ENCODE measurements at places on chromosomes 1 and 21.

DNA sequence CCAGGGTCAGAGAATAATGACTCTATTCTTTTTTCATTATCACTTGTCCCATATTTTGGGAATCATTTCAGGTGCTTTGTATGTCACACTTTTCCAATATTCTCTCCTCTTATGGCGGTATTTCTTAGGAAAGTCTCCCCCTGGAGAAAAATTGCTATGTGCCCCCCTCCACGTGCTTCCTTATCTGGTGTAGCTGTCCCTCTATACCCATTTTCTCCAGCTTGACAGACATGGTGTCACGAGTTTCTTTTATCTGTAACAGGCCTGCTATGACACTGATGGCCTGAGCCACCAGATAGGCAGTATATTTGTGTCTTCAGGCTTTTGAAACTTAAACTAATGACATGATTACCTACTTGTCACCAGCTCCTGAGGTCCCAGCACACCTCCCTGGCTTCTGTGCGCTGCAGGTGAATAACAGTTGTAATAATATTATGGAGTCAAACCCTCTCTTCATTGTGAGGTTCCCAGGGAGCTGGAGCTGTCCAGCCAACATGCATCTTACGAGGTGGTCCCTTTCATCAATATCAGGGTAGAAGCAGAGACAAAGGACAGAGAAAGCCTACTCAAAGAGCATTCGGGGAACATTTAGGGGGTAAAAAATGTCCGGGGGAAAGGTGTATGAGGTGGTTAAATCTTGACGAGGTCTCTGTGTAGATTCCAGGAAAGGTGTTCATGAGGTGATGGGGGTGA, 71.2 kb upstream of the DUSP10 start:
- DNase-seq = no peak

- DNase-seq = no peak
Measured at GRCh38 chr1:224213438-224214119, 30.5 kb downstream of the DEGS1 start.

DNA sequence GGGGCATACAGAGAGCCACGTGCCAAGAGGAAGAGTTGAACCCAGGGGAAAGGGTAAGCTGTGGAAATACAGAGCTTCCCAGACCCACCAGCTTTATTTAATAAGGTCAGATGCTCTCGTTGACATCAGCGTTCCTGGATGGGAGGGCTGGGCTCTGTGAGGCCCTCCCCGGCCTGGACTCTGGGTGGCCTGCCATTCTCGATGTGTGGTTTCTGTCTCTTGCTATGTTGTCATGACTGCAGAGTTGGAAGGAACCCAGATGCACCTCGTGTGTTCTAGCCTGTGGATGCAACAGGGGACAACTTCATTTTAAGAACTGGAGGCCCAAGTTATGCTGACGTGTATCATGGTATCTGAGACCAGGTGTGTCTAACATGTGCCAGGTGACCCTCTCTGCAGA, 101.7 kb downstream of the PCBP3 start:
- DNase-seq = no peak

GRCh38 chr1:53128401-53128800, 14.0 kb downstream of the SLC1A7 start:
- no peak for DNase-seq

GRCh38 chr1:56501888-56502287, 77.5 kb downstream of the PLPP3 start:
- DNase-seq = no peak

DNA sequence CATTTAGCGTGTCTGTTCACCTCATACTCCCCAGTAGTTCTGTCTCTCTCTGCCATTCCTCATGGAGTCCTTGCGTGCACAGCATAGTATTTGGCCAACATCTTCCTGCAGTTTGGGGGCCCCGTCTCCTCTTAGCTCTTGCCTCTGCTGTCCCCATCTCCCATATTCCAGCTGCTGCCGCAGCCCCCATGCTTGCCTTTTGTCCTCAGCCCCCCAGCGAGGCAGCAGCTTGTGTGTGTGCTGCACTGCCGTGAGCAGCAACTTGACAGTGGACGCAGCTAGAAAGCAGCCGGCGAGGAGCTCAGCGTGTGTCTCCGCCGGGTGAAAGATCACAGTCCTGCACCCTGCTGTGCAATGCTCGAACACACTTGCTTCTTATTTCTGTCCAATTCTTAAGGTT, 164.2 kb upstream of the COL6A1 start:
- DNase-seq = no peak

DNA sequence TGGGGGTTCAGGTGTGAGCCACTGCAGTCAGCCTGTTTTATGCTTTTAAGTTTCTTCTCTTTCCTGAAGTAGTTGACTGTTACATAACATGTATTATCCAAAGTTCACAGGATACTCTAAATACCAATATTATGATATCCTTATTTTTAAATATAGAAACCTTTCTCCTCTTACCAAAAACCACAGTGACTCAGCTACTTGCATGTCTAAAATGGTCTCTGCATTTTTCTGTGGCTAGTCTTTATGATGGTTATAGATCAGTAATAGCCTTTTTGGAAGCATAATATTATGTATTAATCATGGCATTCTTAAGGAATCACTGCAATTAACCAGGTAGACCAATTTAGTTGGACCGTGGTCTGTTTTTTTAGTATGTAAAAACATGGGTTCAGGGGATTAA, 210.8 kb upstream of the CACYBP start:
- no peak for DNase-seq

DNA sequence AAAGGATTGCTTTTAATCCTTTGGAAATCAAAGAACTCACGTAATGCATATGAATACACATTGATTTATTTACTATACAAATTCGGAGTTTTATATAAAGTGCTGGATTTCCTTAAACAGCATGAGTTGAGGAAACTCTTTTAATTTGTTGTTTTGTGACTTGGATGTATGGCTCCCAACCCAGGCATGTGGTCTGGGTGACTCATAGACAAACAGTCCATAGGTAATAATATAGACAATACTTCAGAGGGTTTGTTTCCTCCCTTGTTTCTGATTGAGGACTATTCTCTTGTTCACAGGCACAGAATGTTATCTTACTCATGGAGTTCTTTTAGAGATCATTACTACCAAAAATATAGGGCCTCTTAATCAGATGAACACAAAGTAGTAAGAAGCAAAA, 43.8 kb downstream of the XPR1 start:
- no peak for DNase-seq

DNA sequence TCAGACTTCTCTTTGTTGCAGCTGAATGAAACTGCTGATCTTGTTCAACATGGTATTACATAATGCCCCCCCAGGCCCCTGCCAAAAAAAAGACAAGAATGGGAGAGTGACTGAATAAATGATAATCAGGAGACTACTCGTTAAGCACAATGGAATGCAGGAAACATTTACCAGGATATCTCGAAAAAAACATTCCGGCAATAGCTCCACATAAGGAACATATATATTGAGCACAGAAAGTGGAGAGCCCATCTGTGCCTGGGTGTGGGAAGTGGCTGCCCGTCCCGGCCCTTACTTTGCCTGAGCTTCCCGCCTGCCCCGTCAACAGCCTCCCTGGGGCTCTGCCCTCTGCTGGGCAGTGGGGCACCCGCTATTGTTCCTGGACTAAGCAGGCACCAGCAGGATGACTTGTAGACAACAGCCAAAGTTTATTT, 13.3 kb downstream of the TRIM11 start:
- DNase-seq = no peak

DNA sequence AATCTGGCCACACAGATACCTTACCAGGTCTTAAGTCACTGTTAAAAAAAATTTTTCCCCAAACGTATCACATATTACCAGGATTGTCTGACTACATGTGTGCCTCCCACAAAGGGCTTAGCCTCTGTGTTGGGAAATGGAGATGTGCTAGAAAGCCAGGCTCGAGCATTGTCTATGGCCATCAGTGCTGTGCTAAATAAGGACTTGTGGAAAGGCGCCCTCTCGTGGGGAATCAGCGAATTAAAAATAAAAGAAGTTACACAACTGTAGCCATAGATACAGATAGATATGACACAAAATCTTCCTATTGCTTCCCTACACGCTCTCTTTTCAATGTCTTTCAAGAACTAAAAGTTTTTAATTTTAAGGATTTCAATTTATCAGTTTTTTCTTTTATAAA, 47.5 kb upstream of the CRNN start:
- no peak for DNase-seq

GRCh38 chr21:27700974-27701614, 734.2 kb upstream of the ADAMTS5 start:
- DNase-seq = no peak

GRCh38 chr1:60234776-60235175, 161.2 kb upstream of the C1orf87 start:
- no peak for DNase-seq
